ENCODE measurements at places on chromosomes 11 and 22.

DNA sequence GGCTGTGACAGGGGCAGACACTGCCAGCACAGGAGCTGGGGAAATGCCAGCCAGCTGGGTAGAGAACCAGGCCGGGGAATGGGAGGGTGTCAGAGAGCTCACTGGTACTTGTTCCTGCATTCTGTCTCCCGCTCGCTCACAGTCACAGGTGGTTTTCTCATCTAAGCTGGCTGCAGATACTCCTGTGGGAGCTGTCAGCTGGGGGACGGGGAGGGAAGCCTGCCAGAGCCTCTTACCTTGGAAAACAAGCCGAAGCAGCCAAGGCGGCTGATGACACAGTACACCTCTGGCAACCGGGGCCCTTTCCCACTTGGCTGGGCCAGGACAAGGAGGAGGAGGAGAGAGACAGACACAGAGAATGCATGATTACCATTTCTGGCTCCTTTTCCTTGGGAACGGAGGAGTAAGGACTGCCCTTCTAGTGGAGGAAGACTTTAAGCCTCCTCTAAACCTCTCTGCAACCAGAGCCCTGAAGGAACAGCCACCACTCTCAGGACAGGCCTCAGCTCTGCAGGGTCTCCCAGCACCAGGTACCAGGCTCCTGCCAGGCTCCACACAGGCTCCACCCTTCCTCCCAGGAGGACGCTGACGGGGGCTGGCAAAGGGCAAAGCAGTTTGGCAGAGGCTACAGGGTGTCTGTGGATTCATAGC is 25.1 kb downstream of the RPL27A start:
- no peak for DNase-seq

DNA sequence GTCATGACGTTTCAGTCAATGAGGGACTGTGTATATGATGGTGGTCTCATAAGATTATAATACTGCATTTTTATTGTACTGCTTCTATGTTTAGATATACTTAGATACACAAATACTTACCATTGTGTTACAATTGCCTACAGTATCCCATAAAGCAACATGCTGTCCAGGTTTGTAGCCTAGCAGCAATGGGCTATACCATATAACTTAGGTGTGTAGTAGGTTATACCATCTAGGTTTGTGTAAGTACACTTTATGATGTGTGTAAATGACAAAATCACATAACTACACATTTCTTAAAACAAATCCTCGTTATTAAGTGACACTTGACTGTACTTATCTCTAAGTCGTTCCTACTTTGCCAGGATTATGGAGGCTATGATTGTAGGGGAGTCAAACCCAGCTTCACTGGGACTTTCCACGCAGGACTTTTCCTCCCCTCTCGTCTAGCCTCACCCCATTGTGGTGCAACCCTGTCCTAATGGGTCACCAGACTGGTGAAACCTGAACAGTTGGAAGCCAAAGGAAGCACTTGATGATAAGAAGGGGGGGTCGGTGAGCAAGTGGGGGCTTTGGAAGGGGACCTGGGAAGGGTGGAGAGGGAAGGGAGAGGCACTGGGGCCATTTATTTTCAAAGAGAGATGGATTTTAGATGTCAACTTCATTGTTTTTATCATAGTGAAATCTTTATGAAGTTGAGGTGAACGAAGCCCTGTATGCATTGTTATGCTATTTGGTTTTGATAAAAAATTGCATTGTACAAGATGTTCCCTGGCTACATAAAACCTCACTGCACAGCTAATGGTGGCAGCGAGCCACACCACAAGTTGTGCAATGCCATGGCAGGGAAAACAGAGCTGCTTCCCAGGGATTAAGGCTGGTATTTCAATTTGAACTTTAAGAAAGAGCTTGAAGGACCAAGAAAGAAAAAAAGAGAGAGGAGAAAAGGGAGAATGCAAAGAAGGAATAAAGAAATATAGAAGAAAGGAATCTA is 129.1 kb downstream of the EHF start:
- DNase-seq = no peak

- DNase-seq = peak; percentile 56
Observed at GRCh38 chr22:40175611-40176244, 2.0 kb upstream of the TNRC6B start.

DNA sequence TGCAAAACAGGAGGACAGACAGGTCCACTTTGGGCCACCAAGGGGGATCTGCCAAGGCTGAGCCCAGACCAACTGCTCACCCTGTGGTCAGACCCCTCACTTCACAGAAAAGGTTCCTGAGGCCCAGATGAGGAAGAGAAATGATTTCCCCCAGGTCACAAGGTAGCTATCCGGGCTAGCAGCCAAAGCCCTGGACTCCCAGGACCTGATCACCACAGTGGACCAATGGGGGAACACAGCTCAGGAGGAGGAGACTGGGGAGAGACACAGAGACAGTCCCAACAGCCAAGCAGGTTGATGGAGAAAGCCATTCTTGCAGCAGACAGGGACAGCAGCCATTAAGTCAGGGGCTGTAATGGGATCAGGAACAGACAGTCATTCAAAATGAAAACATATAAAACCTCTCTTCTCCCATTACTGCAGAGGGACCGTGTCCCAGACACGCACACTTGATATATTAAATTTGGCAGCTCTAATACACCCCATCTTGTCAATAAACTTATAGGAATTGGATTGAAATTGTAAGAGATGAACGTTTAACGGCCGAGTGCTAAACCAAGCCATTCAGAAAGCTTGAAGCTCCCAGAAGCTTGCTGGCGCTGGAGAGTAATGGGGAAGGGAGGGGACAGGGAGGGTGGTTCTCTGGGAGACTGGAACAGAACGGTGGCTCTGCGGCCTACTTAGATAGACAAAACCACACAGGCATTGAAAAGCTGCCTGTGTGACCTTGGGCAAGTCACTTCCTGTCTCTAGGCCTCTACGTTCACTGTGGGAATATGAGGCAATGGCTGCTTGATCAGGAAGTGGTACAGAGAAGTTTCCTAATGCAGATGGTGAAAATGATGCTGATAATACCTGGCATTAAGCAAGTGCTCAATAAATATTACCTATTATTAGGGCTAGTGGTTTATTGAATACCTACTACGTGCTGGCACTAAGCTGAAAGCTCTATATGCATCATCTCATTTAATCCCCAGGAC is 16.0 kb downstream of the ZMAT5 start:
- DNase-seq = no peak

- peak; percentile 74 for DNase-seq
Observed at GRCh38 chr11:9529334-9529650, 44.2 kb upstream of the WEE1 start.

- no peak for DNase-seq
Observed at GRCh38 chr11:129214710-129215295, 22.7 kb upstream of the ARHGAP32 start.

- DNase-seq = no peak
Observed at GRCh38 chr11:88312628-88313027, 24.9 kb downstream of the CTSC start.

- no peak for DNase-seq
Observed at GRCh38 chr11:77406396-77406795, 67.5 kb downstream of the PAK1 start.

GRCh38 chr11:223026-223789 is 12.9 kb downstream of the SIRT3 start:
- no peak for DNase-seq

DNA sequence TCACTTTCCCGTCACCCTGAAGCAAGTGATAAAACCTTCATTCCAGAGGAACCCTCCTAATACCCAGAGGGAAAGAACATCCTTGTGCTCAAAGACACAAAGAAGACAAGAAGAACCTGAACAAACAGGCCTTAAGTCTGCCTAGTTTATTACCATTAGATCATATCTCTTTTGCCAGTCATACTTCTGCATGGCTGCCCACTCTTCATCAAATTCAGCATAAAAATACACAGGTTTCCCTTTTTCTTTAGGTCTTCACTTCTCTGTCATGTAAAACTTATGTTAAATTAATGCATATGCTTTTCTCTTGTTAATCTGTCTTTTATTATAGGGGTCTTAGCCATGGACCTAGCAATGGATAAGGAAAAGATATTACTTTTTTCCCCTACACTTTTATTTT is 459.7 kb downstream of the DLG2 start:
- no peak for DNase-seq

- no peak for DNase-seq
Observed at GRCh38 chr11:35579557-35580396, 38.5 kb upstream of the FJX1 start.

DNA sequence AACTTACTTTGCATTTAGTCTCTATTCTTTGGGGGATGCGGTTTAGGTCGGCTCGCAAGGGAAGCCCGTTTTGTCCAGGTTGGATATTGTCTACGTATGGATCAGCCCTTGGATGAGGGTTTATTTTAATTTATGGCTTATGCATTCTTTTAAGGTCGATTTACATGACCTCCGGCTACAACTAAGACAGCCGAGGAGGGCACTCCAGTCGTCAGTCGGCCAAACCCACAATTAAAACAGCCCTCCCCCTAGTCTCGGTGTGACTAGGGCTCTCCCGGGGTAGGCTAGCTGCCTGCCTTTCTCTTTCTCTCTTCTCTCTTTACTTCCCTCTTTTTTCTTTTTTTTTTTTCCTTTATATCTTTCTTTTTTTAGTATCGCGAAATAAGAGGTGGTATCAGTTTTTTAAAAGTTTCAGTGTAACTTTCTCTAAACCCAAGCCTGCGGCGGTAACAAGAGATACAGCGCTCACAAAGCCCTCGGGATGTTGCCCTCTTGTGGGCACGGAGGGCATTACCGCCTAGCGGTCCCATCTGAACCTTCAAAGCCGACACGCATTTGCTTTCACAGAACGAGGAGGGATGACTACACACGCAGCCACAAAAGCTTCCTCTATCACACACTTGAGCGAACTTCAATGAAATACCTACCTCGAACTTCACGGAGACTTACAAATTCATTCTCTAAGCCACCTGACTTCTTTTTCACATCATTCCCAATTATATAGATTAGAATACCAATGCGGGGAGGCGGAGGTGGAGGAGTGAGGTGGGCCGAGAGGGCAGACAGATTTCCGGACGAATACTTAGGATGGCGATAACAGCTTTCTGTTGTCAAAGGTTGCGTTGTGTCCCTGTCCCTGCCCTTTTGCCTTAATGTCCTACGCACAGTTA is 132.3 kb upstream of the C11orf58 start:
- DNase-seq = peak; percentile 94

DNA sequence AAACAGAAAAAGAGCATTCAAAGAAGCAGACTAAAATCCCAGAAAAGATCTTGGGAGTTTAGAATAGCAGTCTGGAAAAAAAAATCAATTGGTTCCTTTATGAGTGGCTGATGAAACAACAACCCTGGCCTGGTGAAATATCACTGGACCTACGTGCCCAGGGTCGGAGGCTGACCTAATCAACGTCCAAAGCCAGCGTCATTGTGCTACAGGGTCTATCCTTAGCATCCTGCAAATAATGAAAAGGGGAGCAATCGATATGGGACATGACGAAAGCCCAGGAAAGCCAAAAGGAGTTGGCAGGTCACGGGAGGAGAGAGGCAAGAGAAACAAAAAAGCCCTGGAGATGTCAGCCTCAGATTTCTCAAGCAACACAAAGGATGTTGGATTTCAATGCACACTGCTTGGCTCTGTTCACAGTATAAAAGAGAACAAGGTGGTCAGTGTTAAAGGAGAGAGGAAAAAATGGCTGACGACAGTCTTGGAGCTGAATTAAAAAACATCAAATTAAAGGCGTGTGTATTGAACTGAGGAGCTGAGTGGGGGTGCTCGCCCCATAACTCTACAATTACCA is 148.8 kb downstream of the BLID start:
- no peak for DNase-seq

GRCh38 chr11:72085621-72086351 is 5.1 kb downstream of the LRRC51 start:
- no peak for DNase-seq

DNA sequence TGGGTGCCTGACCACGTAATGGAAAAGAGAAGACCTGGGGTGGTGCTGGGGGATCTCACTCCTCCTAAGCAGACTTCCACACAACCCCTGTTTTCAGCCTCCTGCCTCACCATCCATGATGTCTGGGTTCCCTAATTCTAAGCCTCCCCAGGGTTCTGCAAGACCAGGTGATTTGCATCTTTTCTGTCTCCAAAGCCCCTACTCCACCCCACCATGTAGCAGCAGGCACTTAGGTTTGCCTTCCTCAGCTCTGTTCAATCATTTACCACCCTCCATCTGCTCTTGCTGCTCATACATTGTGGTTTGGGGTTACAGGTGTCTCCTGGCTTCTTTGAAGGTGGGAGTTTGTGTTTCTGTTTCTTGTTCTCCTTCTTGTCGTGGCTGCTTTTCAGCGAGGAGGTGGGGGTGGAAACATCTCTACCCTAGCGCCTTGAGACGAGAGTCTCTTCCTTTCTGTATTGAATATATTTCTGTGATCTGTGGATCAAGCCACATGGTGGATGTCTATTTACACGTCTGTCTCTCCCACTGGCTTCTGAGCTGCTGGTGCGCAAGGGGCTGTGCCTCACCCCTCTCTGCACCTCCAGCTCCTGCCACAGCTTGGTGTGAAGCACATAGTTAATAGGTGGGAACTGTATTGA is 6.6 kb upstream of the SSTR3 start:
- DNase-seq = no peak

DNA sequence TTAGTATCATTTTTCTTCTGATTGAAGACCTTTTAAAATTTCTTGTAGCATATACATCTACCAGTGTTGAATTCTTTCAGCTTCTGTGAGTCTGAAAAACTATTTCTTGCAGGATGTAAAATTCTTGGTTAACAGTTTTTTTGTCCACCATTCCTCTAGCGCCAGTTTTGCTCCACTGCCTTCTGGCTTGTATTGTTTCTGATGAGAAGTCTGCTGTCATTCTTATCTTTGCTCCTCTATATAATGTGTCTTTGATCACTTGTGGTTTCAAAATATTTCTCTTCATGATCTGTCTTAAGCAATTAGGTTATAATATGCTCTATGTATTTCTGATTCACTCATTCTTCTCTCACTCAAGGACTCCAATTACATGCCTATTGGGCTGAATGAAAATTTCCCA is 152.3 kb downstream of the INSC start:
- no peak for DNase-seq

- no peak for DNase-seq
Observed at GRCh38 chr22:39276440-39277141, 31.8 kb upstream of the PDGFB start.

DNA sequence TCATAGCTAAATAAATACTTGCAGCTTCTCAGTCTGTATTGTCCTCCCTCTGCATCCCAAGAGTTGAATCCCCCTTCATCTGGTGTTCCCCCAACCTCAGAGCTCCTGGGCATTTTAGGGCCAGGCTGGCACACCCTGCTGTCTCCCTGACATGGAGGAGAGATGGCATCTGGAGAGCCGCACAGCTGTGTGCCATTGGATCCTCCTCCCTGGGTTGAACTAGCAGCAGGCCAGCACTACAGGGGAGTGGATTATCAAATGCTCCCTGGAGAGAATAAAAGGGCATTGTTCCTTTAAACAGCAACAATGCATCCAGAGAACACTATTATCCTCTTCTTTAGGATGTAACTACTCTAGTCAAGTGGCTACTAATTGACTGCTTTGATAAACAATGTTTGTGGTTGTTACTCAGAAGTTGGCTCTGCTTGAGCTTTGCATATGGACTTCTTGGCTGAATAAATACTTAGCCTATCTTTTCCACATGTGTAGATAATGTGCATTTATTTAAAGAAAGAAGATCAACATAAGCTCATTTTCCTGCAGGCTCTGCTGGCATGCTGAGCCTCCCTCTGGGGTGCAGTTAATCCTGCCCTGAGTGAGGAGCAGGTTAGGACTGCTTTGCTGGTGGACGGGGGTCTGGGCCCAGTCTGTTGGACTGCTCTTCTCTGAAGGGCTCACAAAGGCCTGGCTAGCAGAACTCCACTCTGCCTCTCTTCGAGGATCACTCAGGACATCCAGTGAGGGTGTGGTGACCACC is 897.2 kb downstream of the TBC1D22A start:
- no peak for DNase-seq
